CD4-positive, alpha-beta T cell treated with Interleukin-15 for 4 hours (primary cell): ENCODE measurements at places on chromosomes 5 and 9.

GRCh38 chr9:253539-253938 lies 38.9 kb downstream of the DOCK8 start:
- no peak for DNase-seq

DNA sequence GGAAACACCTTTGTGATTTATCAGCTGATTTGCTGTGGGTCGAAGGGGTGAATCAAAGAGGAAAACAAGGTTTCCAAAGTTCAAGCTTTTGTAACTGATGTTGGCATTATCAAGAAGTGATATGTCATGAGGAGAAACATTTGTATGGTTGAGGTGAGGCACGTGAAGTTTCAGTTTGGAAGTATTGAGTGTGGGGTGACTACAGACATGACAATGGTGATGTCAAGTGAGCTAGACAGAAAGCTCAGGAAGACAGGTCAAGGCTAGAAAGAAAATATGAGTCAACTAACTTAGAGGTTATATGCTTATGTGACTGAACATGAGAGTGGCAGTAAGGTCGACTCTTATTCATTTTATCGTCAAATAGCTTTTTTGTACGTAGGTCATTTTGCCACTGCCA lies 99.1 kb downstream of the RAB3C start:
- DNase-seq: no peak

DNA sequence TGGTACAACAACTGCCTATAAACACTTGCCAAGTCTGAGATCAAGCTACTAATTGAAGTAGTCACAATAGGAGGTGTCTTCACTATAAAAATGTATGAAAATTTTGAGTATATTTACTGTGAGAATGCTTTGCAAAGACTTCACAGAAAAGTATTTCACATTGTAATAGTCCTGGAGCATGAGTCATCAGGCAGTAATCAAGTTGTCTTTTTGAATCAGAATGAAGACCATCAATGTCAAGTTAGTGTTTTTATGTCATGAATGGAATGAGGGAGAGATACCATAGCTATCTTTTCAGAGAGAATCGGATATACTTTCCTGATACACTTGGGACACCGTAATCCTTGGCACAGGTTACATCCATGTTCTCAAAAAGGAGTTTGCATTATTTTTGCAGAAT lies 466.9 kb upstream of the ARRDC3 start:
- no peak for DNase-seq

DNA sequence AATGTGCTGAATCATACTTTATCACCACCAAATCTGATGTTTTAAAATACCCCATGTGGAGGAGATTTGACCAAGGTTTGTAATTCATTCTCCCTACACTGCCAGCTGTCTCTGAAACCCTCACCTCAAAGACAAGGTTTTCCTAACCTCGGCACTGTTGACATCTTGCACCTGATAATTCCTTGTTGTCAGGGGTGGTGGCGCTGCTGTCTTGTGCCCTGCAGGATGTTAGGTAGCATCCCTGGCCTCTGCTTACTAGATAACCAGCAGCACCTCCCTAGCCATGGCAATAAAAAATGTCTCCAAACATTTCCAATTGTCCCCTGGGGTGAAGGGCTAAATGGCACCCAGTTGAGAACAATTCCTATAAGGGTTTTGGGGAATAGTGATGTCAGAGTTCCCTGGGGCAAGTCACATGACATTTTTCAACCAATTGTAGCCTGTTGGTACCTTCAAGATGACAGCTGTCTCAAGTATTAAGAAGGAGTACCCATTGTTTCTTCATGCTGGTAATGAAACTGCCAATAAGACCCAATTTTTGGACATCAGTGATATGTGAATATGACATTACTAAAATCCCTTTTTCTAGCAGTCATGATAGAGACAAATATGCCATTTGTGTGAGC lies 160.6 kb upstream of the PLCXD3 start:
- DNase-seq: no peak

DNA sequence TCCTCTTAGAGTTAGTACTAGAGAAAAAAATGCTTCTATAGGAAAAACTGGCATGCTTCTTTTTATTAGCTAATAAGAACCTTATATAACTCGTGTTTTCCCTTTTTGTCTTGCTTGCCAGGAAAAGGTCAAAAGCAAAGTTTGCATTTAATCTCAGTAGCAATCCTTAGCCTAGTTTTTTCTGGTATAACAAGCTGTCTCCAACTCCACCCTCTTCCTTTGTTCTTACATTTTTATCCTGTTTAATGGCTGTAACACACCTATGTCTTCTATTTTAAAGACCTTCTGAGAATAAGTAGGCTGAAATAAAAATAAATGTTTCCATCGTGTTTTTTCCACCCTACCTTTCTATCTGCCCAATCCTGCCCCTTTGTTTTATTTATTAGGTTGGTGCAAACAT lies 158.3 kb downstream of the SNCAIP start:
- DNase-seq: no peak

GRCh38 chr5:78504704-78505677 lies 143.6 kb downstream of the LHFPL2 start:
- DNase-seq: no peak

- no peak for DNase-seq
Observed at GRCh38 chr5:102811972-102812371, 56.9 kb downstream of the PAM start.

- DNase-seq: no peak
Observed at GRCh38 chr5:62606878-62607277, 28.3 kb downstream of the LRRC70 start.

DNA sequence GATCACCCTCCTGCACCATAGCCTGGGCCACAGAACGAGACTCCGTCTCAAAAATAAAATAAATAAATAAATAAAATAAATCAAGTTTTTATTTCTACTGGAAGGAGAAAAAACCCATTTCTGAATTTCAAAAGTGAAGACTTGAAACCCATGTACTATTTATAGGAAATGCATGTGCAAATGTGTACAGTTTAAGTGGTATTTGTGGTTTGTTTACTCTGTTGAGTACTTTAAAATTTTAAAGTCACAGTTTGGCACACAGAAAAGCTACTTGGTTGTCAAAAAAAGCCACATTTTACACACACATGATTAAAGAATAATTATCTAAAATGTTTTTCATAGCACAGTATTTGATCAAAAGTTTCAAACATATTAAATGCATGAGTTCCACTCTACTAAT lies 43.6 kb downstream of the NR3C1 start:
- no peak for DNase-seq

DNA sequence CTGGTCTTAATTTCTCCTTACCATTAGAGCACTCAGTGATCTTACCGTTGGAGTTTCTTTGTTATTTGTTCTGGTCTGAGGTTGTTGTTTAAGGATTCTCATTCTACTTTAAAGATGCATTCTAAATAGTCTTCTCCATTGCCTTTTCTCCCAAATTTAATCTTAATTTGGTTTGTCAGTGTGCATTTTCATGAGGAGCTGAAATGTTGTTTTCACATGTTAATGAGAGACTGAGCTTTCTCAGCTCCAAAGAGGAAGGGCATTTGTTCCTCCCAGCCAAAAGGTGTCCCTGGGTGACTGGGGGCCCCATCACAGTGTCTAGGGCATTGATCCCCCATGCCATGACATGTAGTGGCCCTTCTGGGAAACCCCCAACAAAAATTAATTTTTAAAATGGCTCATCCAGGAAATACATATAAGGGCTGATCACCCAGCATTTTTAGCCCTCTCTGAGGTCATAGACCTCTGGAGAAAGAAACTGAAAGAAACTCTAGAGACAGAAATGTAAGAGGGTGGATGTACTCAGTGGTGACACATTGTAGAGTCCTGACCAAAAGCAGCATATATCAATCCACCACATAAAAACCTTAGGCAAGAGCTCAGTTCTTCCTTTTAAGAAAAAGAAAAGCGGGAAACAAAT lies 240.4 kb upstream of the RAI14 start:
- no peak for DNase-seq

DNA sequence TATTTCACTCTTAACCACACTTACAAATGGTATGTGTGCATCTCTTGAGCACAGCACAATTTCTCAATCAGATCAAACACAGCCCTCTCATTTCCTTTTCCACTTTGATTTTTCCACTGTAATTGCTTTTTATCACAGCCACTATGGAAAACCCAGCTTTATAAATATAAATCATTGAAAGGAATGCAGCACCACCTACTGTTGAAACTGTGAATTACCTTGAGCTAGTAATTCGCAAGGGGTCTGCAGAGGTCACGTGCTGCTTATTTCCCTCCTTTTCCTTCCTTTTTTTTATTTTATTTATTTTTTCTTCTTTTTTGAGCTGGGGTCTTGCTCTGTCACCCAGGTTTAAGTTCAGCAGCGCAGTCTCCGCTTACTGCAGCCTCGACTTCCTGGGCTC lies 76.9 kb downstream of the CDH6 start:
- no peak for DNase-seq

- no peak for DNase-seq
Observed at GRCh38 chr9:124420991-124421543, 5.8 kb upstream of the PSMB7 start.

GRCh38 chr5:159775890-159776289 lies 140.4 kb upstream of the ADRA1B start:
- no peak for DNase-seq

- DNase-seq: no peak
Observed at GRCh38 chr9:72997387-72997995, 44.6 kb upstream of the ALDH1A1 start.

DNA sequence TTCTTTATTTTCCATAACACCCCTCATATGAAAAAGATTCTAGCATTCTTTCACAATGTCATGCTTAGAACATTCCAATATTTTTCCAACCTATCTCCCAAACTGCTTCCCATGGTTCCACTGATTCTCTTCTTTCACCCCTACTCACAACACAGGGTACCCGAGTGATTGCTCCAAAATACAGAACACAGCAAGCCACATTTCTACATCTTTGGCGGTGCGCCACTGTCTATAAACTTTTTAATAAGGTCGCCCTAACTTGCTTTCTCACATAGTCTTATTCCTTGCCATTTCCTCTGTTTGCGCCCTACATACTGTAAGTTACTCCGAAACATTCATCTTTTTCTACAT lies 517.1 kb downstream of the RAB3C start:
- no peak for DNase-seq

- no peak for DNase-seq
Observed at GRCh38 chr5:171351536-171352073, 36.0 kb upstream of the NPM1 start.

- DNase-seq: no peak
Observed at GRCh38 chr5:75612226-75612569, 945 bp downstream of the ANKDD1B start.

DNA sequence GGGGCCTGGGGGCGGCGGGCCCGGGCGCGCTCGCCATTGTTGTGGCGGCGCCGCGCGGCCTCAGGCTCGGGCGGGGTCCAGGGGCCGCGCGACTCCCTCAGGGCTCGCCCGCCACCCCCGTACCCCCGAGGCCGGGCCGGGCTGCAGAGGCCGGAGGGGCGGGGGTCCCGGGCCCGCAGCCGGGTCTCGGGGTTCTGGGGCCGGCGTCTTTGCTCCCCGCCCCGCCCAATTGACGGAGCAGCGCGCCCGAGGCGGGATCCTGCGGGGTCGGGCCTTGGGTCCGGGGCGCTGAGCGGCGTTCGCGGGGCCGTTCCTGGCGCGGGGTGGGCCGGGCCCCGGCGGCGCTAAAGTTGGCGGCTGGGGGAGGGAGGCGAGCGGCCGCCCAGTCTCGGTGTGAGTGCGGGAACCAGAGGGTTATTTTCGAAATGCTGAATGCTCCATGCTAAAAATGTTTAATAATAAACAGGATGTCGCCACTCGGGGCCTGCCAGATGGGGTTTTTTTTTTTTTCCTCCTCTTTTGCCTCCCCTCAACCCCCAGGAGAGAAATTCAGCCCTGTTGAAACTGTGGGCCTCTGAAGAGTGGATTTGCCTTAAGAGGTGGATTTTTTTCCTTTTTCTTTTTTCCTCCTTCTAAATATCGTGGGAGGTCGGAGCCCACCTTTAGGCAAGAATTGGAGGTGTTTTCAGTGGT lies 724 bp downstream of the PRRC2B start:
- peak; percentile 33 for DNase-seq

DNA sequence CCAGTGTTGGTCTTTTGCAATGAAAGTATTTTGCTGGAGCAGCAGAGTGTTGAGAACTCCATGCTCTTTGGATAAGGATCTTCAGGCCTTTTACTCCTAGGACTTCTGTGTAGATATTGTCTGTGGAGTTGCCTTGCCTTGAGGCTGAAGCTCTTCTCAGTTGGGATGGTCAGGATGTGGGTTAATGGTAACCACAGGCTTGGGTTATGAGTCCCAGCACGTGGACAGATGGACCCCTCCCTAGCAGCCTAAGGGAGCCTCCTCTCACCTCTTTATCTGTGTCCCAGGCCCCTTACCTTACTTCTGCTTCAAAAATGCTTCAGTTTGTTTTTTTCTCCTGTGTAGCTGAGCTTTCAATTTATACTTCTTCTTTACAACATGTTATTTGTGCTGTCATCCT lies 109.9 kb downstream of the MEGF10 start:
- DNase-seq: no peak

DNA sequence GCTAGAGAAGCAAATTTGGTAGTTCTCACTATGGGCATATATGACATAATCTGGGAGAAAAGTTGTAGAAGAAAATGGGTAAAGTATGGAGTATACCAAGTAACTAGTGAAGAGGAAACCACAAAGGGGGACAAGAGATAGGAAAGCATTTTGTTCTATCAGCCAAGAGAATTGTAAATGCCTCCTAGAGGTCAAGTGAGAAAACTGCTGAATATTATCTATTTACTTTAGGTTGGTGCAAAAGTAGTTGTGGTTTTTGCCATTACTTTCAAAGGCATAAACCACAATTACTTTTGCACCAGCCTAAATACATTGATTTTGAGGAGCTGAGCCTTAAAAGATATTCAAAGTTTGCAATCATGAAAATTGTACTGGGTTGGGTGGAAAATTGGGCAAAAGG lies 126.7 kb upstream of the GRHPR start:
- DNase-seq: no peak

GRCh38 chr9:130490981-130491380 lies 46.2 kb downstream of the ASS1 start:
- DNase-seq: no peak

DNA sequence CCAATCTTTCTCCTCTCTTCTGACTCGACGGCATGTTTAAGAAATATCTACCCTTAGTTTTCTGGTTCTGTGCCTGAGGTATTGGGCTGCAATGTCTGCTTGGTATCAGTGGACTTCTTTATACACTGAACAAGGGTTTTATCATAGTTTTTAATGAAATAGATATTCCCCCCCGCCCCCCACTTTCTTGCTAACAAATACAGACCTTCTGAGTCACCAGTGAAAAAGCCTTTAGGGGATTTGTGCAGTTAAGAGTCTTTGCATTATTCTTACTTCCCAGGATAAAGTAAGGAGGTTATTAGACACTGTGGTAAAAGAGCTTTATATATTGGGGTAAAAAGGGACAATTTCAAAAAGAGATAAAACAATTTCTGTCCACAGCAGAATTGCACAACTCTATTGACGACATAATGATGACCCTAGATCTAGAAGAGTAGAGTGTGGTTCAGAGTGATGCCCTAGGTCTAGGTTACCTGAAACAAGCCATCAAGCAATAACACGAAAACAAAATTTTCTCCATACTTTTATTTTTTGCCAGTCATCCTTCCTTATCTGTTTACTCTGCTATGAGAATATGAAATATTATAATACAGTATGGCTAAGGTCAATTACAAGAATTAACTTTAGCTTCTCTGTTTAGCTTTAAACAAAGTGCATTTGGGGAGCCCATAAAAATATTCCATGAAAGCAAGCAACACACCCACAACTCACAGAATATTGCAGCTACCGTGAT lies 110.7 kb downstream of the PLK2 start:
- no peak for DNase-seq
